ENCODE measurements at places on chromosomes 6 and 20.

DNA sequence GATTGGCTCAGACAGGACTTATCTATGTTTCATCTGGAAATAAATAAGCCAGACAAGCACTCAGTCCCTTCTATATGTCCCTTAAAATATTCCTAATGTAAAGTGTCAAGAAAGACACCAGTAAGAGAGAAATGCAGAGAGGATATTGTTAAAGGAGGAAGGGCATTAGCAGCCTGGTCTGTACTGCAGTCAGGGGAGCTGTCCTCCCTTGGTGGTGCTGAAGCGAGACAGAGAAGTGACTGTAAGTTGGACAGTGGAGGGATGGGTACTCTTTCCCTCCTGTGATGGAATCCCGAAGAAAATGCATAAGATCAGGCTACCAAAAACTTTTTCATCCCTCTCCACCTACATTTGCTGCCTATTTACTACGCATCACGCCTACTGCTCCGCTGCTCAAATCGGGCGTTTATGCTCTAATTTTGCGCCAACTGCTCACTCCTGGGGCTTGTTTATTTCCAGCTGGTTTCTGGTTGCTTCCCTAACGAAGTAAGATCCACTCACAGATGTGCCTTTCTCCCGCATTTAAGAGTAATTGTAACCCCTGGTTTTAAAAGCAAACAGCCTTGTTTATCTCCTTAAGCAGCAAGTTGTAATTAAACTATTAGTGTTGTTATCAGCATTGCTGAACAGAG is 35.2 kb downstream of the PHACTR1 start:
- no peak for DNase-seq

- no peak for DNase-seq
Observed at GRCh38 chr6:132388291-132388690, 13.0 kb downstream of the MOXD1 start.

GRCh38 chr6:132671295-132671694 is 12.3 kb upstream of the TAAR1 start:
- no peak for DNase-seq

DNA sequence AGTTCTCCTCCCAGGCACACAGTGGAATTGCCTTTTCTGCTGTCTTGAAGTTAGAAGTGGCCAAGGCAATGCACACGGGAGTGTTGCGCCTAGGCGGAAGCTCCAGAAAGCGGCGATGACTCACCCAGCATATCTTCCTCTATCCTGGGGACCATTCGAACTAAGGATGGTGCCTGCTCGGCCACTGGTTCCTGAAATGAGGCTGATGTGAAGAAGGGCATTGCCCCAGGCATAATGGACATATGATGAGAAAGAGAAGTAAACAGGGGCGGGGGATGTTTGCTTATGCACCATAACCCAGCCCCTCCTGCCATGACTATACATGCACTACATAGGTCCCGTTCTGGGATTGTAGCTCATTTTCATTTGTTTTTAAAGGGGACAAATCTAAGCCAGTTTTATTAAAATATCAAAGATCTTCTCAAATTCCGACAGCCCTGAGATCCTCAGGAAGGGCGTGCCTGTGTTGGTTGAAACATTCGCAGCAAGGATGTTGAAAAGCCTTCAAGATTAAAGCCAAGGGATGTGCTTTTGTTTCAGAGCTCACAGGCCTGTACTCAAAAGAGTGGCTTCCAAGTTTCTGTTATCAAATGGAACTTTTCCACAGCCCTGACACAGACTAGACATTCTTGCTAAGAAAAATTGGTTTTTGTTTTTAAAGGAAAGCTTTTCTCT is 218.5 kb downstream of the LY86 start:
- DNase-seq, result no peak

DNA sequence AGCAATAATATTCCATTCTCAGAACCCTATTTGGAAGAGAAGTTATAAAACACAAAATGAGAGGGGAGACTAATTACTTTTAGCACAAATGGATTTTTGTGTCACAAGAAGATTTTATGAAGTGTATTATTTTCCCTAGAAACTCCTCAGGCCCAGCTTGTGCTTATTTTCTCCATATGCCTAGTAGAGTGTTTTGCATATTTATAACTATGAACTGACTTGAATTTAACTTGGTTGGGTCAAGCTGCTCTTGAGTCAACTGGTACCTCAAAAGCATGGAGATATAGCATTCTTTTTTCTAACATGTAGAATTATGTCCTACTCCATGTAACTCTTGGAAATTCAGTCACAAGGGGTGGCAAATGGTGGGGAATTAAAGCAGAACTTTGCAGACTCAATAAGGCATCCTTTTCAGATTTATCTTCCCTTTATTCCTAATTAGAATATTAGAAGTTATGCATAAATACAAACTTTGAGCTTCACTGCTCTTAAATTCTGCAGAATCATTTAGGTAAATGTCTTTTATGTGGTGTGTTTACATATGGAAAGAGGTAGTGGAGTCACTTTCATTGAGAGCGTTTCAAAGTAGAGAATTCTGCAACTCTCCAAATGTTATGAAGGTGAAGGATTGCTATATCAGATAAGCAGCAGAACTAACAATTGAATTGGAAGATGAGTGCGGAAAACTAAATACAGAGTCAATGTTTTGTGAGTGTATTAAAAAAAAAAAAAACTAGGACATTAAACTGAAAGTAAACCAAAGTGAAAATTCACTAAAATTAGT is 19.1 kb upstream of the CCN2 start:
- no peak for DNase-seq

- DNase-seq, result no peak
Observed at GRCh38 chr6:106452628-106453027, 92.1 kb downstream of the CRYBG1 start.

DNA sequence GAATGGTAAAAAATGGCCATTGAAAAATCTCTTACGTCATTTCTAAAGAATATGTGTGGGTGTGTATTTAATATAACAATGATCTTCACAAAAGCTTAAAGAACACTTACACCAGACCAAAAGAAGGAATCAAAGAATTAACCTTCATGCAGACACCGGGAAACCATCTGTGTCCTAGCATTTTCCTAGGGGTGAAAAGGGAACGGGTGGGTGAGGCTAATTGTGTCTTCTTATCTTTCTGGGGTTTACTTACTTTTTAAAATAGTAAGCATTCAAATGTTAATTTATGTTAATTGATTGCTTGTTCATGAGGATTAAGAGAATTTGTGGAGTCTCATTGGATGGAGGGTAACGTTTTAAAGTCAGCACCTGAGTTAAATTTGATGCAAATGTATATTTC is 47.5 kb downstream of the BMP2 start:
- DNase-seq, result no peak

GRCh38 chr6:167396068-167396658 is 71.3 kb downstream of the TTLL2 start:
- DNase-seq, result no peak

- no peak for DNase-seq
Observed at GRCh38 chr6:114989279-114989964, 646.6 kb upstream of the HS3ST5 start.

Data from NCI-H1092 treated with DMSO at 0.1 percent for 48 hours (cell line).